RCC 7860 (cell line): ENCODE measurements at places on chromosomes 11 and 22.

DNA sequence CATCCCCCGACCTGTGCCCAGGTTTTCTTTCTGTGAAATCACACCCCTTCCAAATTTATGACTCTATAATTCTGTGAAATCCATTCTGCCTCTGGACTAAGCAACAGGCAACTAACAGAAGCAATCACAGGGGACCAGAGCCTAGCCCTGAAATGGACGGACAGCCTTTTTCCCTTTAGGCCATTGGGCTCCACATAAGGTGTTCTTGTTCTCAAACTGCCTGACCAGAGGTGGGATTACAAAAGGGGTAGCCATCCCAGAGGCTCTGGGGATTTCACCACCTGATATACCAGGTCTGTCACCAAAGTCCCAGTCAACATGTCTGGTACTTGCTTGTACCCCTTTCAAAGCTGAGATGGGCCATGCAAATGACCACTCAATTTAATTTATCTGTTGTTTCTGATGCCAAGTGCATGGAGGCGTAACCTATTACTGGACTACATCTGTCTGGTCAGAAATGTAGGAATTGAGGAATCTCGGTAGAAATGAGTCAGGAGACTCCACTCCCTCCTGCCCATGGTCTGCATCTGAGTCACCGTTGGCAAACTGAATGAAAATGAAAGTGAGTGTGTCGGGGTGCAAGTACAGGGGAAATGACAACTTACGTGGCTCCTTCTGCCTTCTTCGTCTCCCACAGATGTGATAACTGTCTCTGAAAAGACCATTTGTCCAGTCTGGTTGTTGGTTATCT, 10.2 kb downstream of the DKK3 start:
- peak; percentile 83 for DNase-seq

DNA sequence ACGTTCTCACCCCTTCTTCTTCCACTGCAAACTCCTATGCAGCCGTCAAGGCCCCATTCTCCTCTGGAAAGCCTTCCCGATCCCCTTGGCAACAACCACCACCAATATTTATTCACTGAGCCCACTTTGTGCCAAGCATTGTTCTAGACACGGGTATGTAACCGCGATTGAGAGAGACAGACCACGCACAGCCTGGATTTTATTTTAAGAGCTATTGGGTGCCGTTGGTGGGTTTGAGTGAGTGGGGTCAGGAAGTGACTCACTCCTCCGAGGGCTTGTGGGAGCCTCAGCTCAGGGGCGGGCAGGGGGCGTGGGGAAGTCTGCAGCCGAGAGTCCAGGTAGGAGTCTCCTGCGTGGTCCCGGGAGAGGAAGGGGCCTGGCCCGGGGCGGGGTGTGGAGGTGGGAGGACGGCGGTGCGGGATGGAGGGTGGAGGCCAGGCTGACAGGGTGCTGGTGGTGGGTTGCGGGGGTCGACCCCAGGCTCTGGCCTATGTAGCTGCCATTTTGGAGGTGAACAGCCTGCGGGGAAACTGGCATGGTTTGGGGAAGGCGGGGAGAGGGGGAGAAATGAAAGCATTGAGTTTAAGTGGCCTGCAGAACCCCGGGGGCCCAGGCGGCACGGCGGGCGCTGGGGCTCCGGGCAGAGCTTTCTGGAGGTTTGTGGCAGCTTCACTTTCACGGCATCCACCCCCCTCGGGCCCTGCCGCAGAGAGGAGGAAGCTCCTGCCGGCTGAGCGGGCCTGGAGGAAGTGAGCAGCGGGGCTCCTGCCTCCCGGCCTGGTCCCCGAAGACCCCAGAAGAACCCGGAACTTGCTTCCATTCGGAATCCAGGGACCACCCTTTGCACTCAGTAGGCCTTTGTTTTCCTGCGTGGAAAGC, 547 bp downstream of the PARVG start:
- DNase-seq, result no peak

DNA sequence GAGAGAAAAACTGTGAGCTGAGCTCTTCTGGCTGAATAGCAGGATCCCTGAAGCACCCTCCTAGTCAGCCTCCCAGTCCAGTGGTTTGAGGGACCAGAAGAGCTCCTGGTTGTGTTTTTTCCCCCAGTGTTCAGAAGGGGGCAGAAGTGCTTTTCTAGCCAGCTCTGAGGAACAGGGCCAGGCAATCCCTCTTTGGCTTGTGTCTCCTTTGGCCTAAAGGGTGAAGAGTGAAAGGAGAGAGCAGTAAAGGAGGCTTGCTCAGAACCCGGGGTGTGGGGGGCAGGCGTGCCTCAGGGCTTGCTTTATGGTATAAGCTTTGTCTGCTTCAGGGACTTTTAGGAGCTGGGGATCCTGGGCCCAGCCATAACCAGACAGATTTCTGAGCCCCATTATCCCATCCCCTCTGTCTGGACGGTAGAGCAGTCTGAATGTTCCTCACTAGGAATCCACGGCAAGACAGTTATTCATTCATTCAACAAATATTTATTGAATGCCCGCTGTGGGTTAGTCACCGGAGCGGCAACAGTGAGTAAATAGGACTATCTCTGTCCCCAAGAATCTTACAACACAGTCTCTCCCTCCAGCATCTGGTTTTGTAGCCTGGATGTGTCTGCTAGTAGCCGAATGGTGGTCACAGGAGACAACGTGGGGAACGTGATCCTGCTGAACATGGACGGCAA, 14.5 kb downstream of the ACP2 start:
- peak; percentile 21 for DNase-seq

- DNase-seq, result no peak
Measured at GRCh38 chr11:45635907-45636306, 29.5 kb downstream of the CHST1 start.

DNA sequence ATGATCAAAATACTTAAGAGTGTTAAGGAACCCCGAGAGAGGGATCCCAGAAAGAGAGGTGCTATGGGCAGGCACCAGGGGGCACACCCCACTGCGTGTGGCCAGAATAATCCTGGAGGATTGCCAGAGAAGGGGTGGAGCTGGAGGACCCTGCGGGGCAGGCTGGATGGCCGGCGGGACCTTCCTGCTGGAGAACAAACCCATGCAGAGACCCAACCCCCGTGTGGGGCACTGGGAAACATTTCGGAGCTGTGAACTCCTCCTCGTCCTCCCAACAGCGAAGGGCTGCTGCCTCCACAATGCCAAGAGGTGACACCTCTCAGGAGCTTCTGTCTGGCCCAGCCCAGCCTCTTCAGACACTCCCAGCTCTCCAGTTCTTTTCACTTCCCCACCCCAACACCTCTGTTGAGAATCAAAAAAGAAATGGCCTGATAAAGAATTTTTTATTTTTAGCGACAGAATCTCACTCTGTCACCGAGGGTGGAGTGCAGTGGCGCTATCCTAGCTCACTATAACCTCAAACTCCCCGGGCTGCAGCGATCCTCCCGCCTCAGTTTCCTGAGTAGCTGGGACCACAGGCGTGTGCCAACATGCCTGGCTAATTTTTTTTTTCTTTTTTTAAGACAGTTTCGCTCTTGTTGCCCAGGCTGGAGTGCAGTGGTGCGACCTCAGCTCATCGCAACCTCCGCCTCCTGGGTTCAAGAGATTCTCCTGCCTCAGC, 25.6 kb downstream of the RHOD start:
- DNase-seq, result no peak

DNA sequence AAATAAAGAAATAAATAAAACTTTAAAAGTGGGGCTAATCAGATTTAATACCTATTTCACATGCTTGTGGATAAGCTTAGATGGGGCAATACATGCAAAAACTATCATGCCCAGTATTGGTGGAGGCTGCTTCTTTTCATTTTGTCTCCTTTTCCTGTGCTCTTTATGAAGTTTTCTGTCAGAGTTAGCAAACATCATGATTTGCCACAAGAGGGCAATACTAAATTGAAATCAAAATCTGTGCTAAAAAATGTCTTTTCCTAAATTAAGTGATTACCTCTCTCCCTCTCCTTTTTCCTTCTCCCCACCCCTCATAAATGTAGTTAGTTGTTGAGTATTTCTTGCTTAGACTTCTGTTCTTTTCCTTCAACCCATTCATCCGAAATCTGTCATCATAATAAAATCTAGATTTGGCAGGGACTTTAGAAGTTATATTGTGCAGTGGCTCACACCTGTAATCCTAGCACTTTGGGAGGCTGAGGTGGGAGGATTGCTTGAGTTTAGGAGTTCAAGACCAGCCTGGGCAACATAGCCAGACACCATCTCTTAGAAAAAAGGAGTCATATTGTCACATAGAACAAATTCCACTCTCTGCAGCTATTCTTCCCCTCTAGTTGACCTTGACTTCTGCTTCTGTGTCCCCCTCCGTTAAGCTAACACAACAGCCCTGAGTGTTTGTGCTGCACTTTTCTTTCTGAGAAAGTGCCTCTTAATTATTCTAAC, 4.7 kb upstream of the ARHGAP42 start:
- peak; percentile 13 for DNase-seq
